ENCODE measurements at places on chromosomes 4 and X.

DNA sequence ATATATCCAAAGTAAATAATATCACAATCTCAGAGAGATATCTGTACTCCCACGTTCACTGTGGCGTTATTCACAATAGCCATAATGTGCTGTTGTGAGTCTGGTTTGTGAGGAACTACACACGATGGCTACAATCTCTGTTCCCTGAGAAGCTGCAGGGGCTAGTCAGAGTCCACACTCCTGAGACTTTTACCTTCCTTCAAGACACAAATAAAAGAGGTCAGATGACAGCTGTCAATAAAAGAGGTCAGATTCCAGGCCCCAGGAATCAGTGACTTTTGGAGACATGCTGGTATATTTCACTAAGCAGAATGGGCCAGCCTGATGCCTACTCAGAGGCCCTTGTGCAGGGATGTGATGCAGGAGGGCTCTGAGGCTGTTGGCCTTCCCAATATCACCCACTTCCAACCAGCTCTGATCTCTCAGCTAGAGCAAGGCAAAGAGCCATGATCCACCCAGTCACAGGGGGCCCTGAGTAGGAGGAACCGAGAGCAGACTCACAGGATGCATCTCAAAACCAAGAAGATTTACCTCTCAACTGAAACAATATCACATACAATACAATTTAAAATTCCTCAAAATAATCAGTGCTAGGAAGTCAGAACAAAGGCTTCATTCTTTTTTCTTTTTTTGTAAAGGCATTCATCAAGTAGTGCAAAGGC is 13.8 kb downstream of the FRYL start:
- DNase-seq: no peak

GRCh38 chr4:75834772-75835154 is 67.5 kb downstream of the PPEF2 start:
- no peak for DNase-seq

DNA sequence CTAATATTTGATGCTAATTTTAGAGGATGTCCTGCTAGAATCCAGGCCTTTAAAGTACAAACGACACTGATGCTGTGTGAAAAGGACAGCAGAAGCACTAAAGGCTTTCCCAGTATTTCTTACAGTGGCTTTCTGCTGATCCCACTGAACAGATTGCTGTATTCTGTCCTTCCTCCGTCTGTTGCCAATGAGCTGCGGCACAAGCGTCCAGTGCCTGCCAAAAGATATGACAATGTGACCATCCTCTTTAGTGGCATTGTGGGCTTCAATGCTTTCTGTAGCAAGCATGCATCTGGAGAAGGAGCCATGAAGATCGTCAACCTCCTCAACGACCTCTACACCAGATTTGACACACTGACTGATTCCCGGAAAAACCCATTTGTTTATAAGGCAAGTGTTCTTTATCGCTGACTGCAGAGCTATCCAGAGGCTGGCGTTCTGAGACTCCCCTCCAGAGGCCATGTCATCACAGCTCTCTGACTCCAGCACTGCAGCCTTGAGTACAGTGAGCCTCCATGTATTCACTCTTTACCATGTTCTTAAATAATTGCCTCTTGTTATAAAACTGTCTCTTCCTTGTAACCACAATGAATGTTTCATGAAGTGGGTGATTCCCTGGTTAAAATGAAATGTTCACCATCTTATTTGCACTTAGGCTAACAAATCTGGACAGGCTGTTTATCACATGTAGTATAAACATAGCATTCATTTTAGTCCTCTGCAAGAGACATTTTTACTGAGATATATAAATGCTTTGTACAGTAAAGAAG is 43.6 kb downstream of the GUCY1B1 start:
- DNase-seq: no peak

- DNase-seq: no peak
Measured at GRCh38 chrX:63920875-63921274, 135.9 kb upstream of the ARHGEF9 start.

- peak; percentile 20 for DNase-seq
Measured at GRCh38 chr4:108926061-108926460, 163.2 kb upstream of the ETNPPL start.

DNA sequence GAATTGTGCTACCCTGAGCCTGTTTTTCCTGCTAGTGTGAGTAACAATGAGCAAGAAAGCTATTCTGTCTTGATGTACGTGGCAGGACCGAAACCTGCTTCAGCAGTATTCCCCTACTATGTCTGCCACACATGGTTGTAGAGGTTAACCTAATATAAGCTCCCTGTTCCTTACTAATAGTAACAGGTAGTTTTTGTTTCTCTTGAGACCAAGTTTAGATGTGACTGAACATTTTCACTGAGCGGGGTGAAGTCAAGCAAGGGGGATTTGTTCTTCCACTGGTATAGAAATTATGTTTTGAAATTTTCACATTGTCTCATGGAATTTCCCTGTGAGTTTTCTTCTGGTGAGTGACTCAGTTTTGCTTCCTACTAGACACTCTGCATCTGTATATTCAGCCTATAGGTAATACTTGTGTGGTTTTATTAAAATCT is 37.3 kb downstream of the RRAGB start:
- DNase-seq: no peak

Measured in stromal cell of bone marrow (primary cell).